ENCODE measurements at places on chromosomes 5 and 9.

DNA sequence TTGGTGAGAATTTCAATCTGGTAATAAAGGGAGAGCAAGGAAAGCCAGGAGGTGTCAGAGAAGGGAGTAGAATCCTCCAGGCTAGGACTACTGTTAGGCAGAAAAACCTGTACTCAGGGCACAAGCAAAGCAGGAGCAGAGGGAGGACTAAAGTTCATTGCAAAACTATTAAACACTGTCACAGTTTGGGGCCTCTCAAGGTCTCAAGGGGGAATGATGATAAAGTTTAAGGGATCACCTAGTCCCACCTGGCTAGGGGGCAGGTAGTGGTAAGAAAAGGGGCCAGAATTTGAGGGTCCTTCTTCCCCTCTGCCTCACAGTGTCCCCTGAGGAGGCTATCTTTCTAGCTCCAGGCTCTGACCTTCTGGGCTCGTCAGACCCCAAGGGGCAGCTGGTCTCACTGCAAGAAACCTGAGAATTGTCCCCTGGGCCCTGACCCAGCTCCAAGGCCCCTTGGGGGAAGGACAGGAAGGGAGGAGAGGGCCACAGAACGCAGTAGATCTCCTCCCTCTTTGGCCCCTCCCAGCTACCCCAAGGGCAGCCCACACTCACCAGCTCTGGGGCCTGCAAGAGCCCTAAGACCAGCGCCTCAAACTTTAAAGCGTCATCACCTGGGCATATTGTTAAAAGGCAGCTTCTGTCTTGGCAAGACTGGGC is 974 bp downstream of the CCDC69 start:
- no peak for DNase-seq

- no peak for DNase-seq
Measured at GRCh38 chr5:148665431-148665830, 11.1 kb upstream of the HTR4 start.

GRCh38 chr9:33698267-33698666 is 97.1 kb upstream of the PRSS3 start:
- DNase-seq: no peak

DNA sequence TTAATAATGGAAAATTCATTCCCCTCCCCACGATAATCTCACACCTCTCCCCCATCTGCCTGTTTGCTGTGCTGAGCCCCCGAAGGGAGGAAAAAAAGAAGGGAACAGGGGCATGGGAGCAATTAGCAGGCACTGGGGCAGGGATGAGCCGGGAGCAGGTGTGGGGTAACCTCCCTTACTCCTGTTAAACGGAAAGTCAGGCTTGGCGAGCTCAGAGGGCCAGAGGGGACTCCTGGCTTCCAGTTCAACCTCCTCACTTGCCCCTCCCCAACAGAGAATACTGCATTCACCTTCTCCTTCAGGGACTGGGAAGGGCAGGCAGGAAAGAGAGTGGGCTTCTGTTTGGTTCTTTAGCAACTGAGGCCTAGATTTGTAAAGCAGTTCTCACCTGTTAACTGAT is 1.6 kb downstream of the AFAP1L1 start:
- DNase-seq: no peak

DNA sequence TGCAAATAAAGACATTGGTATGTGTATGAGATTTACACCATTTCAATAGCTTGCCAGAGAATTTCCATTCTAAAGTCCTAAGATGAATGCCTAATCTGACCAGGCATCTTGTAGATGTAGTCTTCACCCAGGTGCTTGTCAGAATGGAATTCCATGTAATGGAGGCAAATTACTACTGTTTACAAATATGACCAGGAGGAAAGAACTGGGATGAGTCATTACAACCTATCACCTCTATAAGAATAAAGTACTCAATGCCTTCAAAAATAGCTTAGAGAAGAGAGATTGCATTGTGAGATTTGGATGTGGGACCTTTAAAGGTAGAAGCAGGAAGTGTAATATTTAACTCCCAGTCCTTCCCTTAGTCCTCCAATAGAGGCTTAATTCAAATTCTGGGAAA is 507.0 kb upstream of the PTGER4 start:
- no peak for DNase-seq

GRCh38 chr5:142316051-142316450 is 8.8 kb downstream of the SPRY4 start:
- no peak for DNase-seq

GRCh38 chr5:156396063-156396829 is 69.3 kb downstream of the SGCD start:
- DNase-seq: no peak

DNA sequence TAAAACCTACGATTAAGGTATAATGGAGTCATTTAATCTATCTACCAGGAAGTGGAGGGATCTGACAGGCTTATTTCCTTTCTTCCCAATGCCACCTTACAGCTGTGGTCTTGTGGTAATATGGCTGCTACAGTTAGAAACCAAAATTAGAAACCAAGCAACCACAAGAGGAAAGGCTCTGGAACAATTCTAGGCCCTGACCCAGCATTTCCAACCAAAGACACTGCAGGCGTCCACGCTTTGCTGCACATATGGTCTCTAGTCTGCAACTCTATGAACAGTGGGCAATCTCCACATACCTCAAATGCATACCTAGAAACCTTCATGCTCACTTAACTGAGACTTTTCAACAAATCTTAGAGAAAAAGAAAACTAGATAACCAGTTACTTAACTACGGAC is 339.1 kb downstream of the NFIB start:
- DNase-seq: no peak

GRCh38 chr5:168790671-168791250 is 211.6 kb upstream of the PANK3 start:
- DNase-seq: no peak

GRCh38 chr5:141465351-141465750 is 10.4 kb upstream of the PCDHGC3 start:
- no peak for DNase-seq

DNA sequence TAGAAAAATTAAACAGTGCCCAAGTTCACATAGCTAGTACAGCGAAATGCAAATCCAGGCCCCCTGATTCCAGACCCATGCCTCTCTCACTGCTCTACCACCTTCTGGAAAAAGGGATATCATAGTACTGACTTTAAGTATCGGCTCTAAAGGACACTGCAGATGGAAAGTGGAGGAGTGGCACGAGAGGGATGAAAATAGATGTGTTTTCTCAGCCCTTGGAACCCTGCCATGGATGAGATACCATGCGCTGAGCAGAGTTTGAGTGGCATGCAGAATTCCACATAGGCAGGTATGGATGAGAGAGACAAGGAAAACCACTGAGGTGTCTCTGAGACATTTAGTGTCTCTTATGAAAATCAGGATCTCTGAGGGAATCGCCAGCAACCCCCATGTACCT is 18.8 kb downstream of the CKMT2 start:
- DNase-seq: no peak

- no peak for DNase-seq
Measured at GRCh38 chr9:115437418-115437817, 319.5 kb upstream of the TNC start.

- no peak for DNase-seq
Measured at GRCh38 chr5:175329976-175330375, 114.0 kb downstream of the DRD1 start.

DNA sequence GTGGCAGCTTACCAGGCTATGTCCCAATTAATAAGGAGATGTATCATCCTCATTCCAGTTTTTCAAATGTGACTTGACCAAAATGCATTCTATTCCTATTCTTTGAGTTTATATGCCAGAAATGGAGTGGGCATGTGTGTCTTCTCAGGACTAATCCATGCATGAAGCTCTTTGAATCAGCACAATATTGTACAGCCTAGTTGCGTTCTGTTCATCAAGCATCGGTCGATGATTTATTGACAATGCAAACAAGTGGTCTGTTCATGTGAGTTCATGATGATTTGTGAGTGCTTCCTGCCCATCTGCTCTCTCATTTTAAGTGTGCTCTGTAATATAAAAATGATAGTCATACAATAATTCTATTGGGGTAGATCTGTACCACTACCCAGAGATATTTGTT is 48.3 kb downstream of the PALM2AKAP2 start:
- no peak for DNase-seq

GRCh38 chr9:107422189-107423185 is 67.1 kb downstream of the KLF4 start:
- no peak for DNase-seq

GRCh38 chr5:123964884-123965283 is 452.9 kb downstream of the CSNK1G3 start:
- DNase-seq: no peak

DNA sequence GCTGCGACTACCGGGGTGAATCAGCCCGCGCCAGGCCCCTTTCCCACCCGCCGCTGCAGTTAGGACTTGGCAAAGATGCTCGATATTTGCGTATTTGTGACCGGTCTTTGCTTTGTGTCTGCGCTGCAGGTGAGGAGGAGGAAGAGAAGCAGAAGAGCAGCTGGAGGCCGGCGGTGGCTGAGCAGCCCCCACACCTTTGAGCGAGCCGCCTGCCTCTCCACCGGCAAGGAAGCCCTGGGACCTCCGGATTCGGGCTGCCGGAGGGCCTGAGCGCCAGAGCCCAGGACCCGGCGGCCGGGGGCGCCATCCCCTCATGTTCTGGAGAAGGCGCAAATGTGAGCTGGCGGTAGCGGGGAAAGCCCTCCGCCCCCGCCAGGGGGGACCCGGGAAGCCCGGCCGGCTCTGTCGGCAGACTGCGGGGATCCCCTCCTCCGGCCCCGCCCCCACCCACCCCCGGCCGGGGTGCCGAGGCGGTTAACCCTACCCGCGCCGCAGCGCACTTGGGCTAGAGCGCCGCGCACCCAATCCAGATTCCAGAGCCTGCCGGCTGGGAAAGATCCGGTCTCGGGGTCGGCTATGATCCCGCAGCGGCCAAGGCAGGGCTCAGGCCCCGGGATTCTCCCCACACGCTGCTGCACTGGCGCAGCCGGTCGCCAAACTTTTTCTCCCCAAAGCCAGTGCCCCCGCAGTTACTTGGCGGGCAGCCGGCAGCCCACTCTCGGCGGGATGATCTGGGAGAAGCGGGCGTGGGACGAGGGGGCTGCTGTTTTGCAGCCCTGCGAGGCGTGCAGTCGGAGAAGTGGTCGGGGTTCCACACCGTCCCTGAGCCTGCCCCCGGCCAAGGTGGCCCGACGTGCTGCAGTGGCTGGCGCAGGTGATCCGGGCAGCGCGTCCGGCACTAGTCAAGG is 800 bp upstream of the KCNN2 start:
- no peak for DNase-seq

GRCh38 chr9:73080110-73080694 is 71.5 kb upstream of the ANXA1 start:
- no peak for DNase-seq

DNA sequence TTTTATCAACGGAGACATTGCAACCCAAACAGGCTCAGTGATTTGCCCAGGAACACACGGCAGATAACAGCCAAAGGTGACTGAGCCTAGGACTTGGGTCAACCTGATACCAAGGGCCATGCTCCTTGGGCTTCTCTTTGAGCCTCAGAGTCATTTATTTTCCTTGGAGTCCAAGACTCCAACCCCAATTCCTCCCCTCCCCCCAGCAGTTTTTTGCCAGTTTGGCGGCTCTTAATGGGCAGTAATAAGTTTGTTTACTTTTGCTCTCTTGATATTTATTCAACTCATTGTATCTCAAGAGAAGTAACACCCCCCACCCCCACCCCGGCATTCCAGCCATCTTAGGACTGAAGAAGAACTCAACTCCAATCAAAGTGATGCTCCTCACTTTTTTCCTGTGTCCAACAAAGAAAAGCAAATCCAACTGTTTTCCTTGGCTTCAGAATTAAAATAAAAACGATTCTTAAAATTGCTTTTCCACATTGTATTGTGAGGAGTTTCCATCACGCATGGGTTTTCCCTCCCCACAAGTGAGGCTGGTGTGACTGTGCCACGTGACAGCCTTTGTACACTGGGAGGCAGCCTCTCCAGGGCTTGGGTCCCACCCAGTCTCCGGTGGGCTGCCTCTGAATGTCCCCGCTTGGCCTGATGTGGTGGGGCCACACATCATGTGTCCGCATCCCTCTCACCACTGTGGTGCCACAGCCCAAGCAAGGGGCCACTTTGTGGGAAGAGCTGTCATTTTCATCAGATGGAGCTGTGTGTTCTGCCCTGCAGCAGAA is 9.1 kb downstream of the ANGPTL2 start:
- DNase-seq: no peak

- DNase-seq: no peak
Measured at GRCh38 chr9:85487872-85488271, 253.9 kb downstream of the AGTPBP1 start.

- no peak for DNase-seq
Measured at GRCh38 chr9:134663753-134664415, 22.3 kb downstream of the COL5A1 start.

DNA sequence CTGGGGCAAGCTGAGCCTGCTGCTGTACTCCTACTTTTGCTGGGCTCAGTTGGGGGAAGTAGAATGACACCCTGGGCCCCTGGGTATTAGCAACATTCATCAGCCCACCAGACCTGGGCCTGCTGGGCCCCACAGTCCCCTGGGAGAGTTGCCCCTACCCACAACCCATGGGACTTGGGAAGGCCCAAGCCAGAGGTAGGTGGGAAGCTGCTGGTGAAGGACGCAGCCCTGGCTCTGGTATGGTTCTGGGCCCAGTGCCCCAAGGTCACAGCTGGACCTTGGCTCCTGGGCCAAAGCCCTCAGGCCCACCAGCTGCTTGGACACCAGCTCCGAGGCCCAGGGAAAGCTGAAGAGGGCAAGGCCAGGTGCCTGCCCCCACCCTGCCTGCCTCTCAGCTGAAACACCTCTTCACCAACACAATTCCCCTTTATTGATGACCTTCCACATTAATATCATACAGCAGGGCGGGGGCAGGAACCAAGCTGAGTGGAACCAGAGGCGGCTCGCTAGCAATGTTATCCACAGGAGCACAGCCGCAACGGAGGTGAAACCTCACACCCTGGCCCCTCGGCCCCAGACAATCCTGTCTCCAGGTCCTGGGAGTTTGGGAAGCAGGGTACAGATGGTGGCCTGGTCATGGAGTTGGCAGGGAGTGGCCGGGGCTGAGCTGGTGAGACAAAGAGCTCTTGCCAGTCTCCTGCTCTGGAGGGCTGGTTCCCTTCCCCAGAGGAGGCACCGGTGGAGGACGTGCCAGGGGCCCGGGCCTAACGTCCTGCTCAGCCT is 13.7 kb downstream of the DOLPP1 start:
- DNase-seq: no peak

DNA sequence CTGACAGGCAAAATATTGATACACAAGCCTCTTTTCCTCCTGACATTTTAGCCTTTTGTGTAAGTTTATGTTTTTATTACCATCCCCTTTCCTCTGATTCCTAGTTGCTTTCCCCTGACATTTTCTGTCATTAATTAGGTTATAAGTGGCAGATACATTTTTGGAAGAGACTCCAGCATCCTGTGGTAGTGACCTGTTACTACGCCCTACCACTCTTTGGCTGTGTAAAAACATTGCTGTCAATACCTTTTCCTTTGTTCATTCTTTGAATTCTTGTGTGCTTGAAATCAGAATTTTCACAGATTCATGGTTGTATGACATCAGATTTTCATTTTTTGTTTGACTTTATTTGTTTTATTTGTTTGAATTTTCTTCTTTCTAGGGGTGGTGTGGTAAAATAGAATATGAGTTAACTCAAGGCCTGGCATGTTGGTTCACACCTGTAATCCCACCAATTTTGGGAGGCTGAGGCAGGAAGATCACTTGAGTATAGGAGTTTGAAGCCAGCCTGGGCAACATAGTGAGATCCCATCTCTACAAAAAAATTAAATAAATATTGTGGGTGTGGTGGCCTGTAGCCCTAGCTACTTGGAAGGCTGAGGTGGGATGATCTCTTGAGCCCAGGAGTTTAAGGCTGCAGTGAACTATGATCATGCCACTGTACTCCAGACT is 43.4 kb downstream of the UBE2R2 start:
- no peak for DNase-seq

GRCh38 chr5:28208356-28208755 is 1170.0 kb upstream of the CDH9 start:
- no peak for DNase-seq

- DNase-seq: no peak
Measured at GRCh38 chr5:61120534-61120933, 41.7 kb downstream of the SMIM15 start.

- DNase-seq: no peak
Measured at GRCh38 chr5:159504857-159505304, 174.6 kb upstream of the IL12B start.

All from cortex of kidney (tissue), 1 donor.